Left lung (tissue), 14 donors: ENCODE measurements at places on chromosomes 12 and 14. TPM values are rescaled to one million over a fixed set of nuclear protein-coding genes. Genes with fewer than 3 reads are reported as not detected.
A peak's percentile ranks its signal among the peaks of the same experiment; 100 is the strongest.

DNA sequence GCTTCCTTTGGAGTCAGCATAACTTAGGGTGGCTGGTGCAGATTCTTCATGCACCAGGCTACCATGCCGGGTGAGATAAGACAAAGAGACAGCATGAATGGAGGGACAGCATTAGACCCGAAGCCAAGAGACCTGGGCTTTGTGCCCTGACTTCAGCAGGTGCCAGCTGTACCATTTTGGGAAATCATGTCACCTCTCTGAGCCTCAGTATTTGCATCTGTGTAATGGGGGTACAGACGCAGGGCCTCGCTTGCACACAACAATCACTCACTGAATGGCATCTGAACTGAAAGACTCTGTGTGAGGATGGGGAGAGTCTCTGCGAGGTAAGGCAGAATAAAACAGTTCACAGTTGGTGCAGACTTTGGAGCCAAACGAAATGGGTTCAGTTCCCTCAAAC is 1053.7 kb downstream of the VRK1 start:
- DNase-seq: no peak

DNA sequence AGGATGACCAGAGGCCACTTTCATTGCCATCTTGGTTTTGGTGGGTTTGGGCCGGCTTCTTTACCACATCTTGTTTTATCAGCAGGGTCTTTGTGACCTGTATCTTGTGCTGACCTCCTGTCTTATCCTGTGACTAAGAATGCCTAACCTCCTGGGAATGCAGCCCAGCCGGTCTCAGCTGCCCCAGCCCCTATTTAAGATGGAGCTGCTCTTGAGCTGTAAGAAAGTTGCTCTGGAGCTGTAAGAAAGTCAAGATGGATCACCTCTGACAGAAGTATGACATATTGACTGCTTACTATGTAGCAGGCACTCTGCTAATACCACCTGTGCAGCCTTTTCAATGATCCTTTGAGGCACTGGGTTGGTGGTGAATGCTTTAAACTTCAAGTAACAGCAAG is 52.1 kb downstream of the RIN3 start:
- DNase-seq: no peak

DNA sequence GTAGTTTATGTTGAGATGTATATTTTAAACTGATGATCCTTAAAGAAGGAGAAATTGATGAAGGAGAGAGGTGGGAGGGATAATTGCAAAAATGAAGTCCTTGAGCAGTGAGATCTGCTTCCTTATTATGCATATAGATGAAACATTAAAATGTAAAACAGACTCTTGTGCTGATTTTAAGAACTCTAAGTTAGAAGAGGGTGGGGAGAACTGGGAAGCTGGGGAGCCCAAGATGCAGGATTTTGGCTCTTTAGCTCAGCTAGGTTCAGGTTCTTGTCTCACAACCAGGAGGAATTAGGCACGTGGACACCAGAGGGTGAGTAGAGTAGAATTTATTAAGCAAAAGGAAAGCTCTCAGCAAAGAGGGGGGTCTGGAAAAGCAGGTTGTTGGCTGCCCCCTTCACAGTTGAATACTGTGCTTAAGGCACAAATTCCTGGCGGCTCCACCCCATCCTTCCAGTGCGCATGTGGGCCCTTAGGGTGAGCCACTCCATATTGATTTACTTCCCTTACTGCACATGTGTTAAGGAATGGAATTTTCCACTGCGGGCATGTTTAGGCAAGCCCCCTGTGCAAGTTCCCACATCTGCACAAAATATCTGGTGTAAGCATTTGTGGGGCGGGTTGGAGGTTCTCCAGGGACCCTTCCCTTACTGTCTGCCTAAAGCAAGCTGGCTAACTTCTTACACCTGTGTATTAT is 141.9 kb downstream of the BICD1 start:
- DNase-seq: no peak

GRCh38 chr12:80107221-80107620 is 7.9 kb downstream of the OTOGL start:
- DNase-seq: no peak

GRCh38 chr12:54411391-54412241 is 7.5 kb downstream of the ITGA5 start:
- peak; percentile 91 for DNase-seq

Gene ANO4
- polyA plus RNA-seq: 5.6 TPM

Gene BATF
- 1.3 TPM for polyA plus RNA-seq

Gene CNIH1
- 125 TPM for polyA plus RNA-seq
